Activated naive CD4-positive, alpha-beta T cell (primary cell): ENCODE measurements at places on chromosomes 5 and 9.

- DNase-seq, result no peak
Measured at GRCh38 chr5:141821430-141821925, 56.7 kb downstream of the PCDH1 start.

DNA sequence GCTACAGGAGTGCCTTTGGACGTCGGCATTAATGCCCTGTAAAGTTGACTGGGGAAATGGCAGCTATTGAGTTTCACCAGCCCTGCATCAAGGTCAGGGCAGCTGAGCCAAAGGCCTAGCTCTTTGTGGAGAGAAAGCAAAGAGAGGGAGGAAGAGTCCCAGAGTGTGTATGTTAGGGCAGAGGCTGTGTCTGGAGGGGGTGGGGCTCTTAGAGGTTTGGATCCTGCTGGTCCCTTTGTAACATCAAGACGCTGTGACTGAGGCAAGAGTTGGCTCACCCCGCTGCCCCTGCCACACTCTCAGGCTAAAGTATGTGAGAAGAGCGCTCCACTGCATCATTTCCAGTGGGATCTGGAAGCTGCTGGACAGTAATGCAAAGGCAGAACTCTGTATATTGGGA, 34.3 kb downstream of the TMOD1 start:
- no peak for DNase-seq

GRCh38 chr5:66527478-66528035, 68.6 kb upstream of the MAST4 start:
- DNase-seq, result no peak

- DNase-seq, result no peak
Measured at GRCh38 chr9:130426467-130426773, 18.3 kb upstream of the ASS1 start.

GRCh38 chr9:81682797-81683196, 6.5 kb downstream of the TLE1 start:
- no peak for DNase-seq

- no peak for DNase-seq
Measured at GRCh38 chr5:179800071-179800695, 6.4 kb downstream of the LTC4S start.

DNA sequence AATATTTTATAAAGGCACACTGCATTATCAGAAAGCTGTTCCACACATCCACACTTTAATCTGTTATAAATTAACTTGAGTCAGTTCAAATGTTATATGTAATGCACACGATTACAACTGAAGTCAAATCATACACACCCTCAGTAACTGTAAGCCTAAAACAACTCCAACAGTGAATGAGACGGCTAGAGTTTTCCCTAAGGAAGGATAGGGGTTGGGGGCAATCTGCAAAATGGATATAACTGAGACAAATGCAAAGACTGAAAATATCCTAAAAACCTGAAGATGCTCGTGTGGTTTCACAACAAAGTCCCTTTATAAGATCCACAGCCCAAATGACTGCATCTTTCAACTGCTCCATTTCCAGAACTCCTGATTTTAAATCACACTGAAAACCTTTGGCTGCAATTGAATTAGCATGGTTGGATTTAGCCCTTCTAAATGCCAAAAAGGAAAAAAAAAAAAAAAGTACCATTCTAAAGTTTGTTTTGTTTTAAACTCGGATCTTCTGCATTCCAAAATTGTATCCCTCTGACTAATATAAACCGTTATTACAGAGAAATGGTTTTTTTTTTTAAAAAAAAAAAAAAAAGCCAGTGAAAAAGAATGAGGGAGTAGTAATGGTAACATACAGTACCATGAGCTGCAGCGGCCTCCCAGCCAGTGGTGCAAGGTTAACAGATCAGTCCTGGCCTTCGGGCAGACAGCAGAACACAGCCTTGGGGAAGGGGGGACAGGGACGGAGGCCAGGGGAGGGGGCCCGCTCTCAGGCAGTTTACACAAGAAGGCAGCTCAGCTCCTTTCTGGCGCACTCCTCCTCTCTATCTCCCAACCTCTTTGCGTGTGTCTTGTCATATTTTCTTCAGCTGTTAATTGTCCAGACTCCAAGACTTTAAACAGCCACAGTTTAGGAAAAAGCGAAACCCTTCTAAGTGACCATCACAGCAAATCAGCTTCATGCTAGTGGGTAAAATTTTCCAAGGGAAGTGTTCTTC, 166.1 kb downstream of the BNC2 start:
- no peak for DNase-seq

- no peak for DNase-seq
Measured at GRCh38 chr9:106707738-106708474, 155.1 kb upstream of the ZNF462 start.

- no peak for DNase-seq
Measured at GRCh38 chr5:74316064-74316603, 324.4 kb downstream of the ENC1 start.

- DNase-seq, result no peak
Measured at GRCh38 chr9:127946728-127947127, 9.1 kb upstream of the DPM2 start.

DNA sequence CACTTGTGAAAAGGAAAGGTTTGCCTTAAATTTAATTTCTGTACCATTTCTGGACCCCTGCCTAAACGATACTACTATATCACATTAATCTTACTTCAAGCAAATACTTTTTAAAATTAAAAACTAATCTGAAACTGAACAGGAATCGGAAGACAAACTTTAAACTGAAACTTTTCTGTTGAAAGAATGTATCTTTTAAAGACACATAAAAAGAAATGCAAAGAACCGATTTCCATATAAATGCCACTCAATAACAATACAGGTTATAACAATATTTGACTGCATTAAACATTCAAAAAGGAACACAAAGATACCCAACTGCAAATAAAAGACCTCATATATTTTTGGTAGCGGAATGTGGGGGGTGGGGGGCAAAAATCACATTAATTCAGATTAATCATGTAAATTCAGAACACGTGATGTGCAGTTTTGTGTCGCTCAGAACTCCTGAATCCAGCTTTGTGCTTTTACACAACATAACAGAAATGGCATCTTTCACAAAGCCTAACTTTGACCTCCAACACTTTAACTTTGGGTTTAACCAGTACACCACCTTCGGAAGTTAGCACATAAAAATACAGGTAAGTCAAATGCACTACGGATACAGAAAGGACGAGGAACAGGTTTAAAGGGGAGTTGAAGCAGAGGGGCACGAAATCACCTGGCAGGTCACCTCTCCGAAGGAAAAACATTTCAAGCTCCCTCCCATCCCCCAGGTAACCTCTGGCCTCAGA, 925 bp downstream of the LIFR start:
- DNase-seq, result no peak

- no peak for DNase-seq
Measured at GRCh38 chr5:149823375-149823774, 93.3 kb downstream of the PPARGC1B start.

GRCh38 chr5:67030289-67031056, 166.1 kb downstream of the CD180 start:
- no peak for DNase-seq

DNA sequence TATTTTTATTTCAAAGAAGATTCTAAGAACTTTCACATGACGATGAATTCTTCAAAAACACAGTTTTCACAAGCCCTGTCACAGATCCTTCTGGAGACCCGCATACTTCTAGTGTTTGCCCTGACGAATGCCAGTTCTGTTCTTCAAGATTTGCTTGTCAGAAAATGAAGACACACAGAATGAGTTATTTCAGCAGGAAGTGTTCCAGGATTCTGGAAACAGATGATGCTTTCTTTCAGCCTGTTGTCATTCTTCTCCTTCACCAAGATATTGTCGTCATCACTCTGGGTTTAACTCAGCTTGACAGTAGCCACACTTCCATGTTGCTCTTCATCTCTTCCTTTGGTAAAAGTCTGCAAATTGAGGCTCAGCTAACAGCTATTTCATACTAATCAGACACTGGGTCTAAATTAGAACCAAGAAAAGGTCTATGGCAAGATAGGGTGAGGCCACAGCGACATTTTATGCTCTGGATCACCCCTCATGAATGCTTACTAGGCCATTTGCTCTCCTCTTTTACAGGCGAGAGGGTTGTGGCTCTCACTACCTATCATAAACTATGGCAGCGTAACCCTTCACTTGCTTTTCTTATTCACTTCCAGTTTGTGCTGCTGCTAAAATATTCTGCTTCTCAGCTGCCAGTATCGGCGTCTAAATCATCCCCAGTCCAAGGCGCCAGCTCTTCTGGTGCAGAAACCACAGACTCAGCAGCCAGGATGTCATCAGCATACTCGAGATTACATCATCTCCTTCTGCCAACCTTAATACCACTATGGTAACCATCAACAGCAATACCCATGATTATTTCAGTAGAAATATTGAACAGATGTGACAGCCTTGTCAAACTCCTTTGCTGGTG, 159.6 kb upstream of the TBCA start:
- DNase-seq, result no peak

DNA sequence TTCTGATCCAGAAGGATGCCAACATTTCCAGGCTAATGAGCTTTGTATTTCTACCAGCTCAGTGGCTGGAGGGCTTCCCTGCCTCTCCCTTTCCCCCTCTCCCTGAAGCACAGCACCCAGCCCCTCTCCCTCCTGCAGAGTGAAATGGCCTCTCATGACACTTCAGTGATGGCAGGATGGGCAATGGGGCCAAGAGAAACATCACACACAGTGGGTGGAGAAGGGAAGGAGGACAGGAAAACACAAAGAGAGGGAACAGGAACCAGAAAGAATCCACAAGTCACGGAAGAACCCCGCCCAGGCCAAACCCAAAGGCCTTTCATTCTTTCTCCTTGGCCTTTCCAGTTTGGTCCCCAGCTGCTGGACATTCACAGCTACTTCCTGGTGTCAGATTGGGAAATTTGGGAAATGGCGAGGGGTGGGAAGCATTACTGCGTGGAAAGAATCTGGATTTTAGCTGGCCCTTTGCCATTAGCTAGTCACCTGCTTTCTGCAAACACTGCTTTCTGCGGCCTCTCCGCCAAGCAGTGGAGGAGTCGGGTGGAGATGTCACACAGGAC, 82.6 kb downstream of the GLDC start:
- no peak for DNase-seq

DNA sequence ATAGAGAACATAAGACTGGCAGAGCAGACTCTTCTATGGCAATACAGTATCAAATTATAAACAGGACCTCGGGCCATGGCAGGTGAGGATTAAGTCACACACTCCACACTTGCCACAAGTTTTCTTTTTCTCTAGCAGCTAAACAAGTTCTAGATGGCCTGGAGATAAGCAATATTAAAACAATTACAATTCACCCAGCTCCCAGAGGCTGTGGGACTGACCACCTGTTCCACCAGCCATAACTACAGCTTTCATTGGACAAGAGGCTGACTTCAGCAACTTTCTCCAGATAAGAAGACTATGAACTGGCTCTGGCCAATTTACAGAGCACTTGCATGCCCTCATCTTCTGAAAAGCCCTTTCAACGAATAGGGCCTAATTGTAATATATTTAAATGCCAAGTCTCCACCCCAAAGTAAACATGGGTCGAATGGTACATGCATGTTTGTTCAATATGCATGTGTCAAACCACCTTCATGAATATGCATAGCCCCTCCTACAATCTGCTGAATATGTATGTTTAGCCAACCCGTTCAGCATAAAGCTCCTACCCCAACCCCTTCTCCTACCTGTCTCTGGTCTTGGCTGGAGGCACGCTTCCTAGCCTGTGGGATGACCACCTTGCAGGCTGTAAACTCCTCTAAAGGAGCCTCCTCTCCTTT, 6.1 kb upstream of the CFAP157 start:
- DNase-seq, result no peak

DNA sequence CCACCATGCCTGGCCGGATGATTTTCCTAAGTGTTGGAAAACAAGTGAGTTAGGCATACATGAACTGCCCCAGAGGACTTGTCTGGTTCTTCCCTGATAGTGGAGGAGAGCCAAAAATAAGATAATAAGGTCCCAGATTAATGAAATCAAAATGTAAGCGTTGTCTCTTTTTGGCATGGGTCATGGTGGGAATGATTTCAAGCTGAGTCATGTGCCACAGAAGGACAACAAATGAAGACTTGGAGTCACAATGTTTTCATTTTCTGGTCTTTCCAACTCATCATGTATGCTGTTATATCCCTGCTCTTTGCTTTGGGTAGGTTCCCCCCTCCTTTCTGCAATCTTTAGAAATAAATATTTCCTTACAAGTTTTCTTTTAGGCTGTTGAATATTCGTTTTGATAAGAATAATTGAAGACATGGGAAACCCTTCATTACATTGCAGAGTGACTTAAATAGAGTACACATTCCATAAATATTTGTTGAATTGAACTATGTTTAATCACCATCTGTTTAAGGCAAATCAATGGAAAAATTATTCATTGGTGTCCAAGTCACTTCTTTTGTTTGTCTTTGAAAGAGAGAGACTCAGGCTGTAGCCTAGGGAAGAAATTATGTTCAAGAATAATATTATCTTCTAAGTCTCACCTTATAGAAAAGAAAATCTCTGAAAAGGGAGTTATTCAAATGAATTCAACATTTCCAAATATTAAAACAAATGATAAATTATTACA, 196.3 kb downstream of the CSNK1G3 start:
- DNase-seq, result no peak
